ENCODE measurements at places on chromosomes 1 and 21.

DNA sequence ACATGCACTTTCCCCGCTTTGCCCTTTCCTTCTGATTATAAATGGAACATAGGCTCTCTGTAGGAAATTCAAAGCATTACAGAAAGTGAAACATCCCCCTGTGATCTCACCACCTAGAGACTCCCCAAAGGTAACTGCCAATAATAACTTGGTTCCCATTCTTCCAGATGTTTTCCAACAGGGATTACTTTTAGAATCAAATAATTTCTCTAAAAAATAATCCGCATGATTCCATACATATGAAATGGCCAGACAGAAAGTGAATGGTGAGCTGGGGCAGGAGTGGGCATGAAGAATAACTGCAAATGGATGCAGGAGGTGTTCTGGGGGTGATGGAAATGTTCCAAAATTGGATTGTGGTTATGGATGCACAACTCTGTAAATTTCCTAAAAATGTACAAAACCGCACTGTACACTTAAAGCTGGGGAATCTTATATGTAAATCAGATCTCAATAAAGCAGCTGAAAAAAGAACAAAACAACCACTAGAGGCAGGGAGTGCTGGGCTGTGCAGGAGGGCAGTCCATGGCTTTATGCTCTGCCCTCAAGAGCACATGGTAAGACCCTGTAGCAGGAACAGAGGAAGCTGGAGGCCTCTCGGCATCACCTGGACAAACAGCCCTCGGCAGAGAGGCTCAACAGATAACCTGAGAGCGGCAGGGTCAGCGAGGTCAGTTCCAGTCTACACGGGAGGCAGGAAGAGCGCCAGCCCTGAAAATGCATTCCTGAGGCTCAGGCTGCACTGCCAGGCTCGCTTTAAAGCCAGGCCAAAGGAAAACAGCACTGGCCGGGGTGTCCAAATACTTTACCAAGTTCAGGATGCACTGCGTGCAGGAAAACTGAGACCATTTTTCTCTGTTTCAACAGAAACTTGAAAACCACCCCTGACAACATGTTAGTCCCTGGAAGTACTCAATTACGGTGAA, 39.7 kb downstream of the CAPZB start:
- DNase-seq, result no peak

GRCh38 chr1:180083164-180083563, 71.5 kb upstream of the QSOX1 start:
- DNase-seq, result no peak

DNA sequence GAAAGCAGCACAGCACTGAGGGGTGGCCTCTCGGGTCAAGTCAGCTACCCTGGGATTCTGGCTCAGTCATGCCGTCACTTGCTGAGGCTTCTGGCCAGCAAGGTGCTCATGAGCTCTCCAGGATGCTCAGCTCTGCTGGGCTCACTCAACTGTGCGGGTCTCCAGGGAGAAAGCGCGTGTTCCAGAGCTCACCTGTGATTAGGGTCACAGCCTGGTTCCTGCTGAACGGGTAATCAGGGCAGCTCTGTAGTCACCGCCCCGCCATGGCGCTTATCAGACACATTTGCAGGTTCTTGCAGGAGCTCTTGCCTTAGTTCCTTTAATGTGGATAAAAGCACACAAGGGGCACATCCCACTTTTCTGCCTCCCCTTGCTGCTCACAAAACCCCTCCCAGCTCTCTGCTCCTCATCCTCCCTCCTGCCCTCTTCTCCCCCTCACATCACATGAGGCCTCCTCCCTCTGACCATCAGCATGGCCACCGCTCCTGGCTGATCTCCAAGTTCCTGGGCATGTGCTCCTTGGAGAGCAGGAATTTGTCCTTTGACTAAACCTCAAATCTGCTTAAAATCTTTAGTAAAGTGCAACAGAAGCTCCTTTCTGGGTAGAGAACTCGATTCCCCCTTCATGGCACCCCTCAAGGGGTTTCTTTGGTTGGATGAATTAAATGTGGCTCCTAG, 2.0 kb downstream of the PCP4 start:
- no peak for DNase-seq

DNA sequence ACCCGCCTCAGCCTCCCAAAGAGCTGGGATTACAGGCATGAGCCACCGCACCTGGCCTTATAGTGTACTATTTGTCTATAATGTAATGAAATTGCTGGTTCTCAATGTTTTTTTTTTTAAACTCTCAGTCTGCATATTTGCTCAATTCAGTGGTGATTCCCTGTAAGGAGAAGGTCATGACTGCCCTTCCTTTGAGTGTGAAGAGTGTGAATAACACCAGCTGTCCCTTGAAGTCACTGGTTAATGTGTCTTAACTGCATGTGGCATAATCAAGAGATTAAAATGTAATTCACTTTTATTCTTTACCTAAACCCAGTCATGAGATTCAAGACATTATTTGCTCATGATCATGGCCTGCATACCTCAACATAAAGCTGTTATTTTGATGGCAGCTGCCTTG, 30.5 kb downstream of the MTF2 start:
- DNase-seq, result no peak
